Lower leg skin (tissue), 4 donors: ENCODE measurements at places on chromosomes 4 and X. TPM values are rescaled to one million over a fixed set of nuclear protein-coding genes. Genes with fewer than 3 reads are reported as not detected.

Gene PABPC5
- 3.5 TPM for total RNA-seq

GRCh38 chrX:54452920-54453319 is 12.7 kb downstream of the TSR2 start:
- DNase-seq = no peak

DNA sequence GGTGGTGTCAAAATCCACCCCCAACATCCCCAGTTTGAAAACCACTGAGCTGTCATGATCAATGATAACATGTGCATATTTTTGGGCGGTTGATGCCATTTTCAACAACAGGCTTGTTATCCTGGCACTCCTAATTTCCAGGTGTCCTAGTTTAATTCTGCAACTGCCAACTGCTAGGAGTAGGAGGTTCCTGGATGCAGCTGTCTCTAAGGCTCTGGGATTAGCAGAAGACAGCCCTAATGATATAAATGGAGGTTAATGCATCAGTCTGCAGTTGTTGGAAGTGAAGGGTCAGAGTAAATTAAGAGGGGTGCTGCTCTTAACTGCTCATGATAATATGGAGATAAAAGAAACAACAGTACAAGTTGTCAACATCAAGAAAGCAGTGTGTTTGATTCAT is 23.8 kb downstream of the ARFIP1 start:
- no peak for DNase-seq

Gene F8A3
- total RNA-seq = 13.4 TPM

DNA sequence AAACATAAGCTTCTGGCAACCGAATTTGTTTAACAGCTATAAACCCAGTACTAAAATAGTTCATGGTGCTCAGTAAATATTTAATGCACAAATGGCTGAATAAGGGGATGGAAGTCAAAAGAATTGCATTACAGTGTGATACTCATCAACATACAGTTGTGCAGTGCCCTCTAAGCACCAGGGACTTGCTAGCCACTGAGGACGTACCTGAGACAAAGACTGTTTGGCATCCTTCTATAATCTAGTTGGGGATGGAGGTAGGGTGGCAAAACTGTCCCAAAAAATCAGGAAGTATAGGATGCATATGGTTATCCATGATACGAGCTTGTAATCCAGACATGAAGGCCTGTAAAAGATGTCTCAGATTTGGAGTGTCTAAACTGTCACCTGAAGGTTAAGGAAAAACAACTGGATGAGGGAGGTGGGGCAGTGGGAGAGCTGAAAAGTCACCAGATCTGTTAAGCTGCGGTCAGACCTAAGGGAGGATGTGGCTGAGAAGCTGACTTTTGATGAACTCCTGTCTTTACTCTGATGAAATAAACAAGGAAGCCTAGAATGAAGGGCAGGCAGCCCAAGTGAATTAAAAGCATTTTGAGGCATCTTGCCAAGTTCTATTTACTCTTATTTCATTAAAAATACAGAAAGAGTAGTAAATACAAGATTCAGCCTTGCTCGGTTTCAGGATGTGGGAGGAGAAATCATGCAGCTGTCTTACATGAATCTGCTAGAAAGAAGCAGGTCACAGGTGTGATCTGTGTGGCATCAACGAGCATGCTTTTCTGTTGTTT is 12.0 kb upstream of the CD38 start:
- no peak for DNase-seq

- peak; percentile 17 for DNase-seq
Measured at GRCh38 chrX:119757979-119758730, at the start of gene SOWAHD. SOWAHD (plus strand) TSS chrX:119758588; CDS start chrX:119758668, 80 bp downstream.

GRCh38 chrX:48059296-48059639 is 12.2 kb downstream of the ZNF630 start:
- no peak for DNase-seq

- no peak for DNase-seq
Measured at GRCh38 chr4:120692964-120693363, 229.6 kb downstream of the PRDM5 start.

GRCh38 chrX:4851534-4851933 is 1138.1 kb upstream of the PRKX start:
- DNase-seq = no peak

DNA sequence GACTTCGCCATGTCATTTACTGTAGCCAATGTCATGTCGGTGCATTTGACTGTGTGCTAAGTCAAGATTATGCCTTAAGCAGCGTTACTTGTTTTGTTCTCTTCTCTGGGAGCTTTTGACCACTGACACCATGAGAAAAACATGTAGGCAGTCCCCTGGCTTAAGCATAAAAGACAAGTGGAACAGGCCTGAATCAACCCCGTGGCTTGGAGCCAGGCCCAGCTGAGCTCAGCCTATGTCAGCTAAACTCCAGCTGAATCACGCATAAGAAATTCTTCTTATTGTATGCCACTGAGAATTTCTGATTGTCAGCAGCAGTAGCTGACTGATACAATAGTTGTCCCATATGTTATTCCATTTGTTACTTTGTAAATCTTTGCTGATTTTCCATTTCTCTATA is 261.9 kb downstream of the CBLL2 start:
- DNase-seq = peak; percentile 13

DNA sequence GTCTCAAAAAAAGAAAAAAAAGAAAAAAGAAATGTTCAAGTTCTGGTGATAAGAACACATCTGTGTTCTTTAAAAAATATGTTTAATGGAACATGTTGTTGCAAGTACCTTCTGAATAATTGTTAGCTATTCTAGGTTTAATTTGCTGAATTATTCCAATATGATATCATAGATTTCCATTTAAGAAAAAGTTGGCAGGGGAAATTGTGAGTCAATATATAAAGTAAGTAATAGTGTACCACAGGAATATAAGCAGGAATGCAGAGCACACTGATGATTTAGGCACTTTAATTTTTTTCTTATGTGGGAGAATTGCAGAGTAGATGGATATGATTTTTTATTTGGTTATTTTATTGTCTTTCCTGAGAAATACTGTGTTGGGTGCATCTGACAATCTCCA is 190.7 kb downstream of the RPA4 start:
- DNase-seq = no peak

GRCh38 chrX:129099207-129099606 is 424.1 kb downstream of the SMARCA1 start:
- no peak for DNase-seq

- DNase-seq = no peak
Measured at GRCh38 chr4:111398906-111399330, 746.3 kb upstream of the FAM241A start.

Gene PRDM8
- total RNA-seq = 4.2 TPM

DNA sequence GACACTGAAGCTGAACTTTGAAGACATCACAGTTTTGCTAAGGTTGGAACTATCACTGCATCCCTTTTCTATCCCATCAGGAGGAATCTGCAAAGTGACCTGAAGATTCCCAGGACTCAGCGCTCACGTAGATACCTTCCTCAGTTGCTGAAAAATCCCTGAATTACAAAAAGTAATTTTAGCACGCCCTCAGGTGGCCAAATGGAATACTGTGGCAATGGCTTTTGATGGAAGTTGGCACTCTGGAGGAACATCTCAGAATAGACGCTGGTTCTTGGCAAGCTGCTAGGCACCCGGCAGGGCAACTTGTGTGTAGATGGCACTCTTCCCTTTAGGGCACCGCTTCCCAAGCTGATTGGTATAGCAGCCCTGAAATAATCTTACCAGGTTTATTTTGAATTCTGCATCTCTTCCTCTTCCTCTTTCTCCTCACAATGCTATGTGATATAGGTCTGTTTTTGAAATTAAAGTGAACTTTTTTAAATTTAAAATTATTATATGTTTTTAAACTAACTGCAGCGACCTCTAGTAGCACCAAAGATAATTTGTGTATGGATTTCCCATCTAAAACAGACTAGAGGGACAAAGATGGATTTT is 16.3 kb upstream of the ESX1 start:
- DNase-seq = no peak

Gene CCSER1
- total RNA-seq = 10.1 TPM

GRCh38 chr4:79653871-79654270 is 245.8 kb upstream of the GK2 start:
- no peak for DNase-seq

Gene WDR17
- total RNA-seq = 0.58 TPM

DNA sequence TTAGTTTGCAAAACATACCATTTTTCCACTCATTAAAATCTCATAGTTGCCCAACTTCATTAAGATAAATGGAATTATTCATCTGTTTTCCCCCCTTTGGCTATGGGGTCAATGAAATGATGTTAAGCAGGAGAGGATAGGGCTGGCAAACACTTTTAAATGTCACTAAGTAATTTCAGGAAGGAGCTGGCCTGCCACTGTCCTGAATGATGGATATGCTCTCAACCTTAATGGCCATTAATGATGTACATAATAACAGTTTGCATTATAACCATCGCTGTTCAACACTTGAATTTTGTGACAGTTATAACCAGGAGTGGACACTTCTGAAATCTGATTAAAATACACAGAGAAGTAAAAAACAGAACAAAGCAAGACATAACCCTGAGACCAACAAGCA is 77.2 kb downstream of the C4orf51 start:
- DNase-seq = no peak

DNA sequence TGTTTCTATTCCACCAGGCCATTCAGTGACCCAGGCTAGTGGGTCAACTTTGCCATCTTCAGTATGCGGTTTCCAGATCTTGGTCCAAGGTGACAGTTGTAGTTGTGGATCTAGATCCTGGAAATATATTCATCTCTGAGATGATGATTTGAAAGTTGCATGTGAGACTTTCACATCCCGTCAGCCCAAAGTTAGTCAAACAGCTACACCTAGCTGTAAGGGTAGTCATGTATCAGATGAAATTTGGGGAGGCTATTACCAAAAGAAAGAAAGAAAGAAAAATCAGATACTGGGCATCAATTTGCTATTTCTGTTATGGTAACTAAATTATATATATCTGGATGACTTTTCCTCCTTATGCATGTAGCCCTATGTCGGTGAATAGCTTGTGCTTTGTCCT is 259.4 kb upstream of the ARX start:
- no peak for DNase-seq

GRCh38 chr4:24657768-24658617 is 73.6 kb upstream of the DHX15 start:
- peak; percentile 50 for DNase-seq

Gene SUPT20HL2
- not detected for total RNA-seq

DNA sequence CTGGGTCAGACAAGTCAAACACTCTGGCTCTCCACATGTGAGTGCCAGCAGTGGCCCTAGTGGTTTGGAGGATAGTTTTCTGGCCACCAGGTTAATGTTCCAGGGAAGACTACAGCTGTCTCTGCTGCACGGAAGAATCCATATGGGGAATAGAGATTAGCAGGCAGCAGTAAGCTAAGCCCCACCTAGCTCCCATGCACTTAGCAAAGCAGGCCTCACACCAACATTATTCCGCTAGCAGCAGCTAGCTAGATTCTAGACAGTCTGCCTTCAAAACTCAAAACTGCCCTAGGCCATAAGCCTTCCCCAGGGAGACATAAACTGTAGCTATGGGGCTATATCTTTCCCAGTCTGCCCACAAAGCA is 203.4 kb downstream of the CHIC1 start:
- no peak for DNase-seq

Gene EXOC1
- 31.3 TPM for total RNA-seq

DNA sequence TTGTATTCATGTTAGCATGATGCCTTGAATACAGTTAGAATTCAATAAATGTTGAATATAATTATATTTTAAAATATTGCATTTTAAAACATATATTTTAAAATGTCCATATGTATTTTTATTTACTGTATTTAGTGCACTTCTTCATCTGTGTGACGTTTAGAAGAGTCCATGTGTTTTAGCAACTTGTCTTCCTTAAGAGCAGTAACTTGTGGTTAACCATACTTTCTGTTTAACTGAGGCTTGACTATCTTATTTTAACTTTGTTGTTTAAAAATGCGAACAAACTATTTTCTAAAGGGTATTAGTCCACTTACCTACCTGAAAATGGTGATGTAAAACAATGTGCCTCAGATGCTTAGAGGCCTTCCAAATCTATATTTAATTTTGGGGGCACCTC is 858 bp downstream of the DMP1 start:
- no peak for DNase-seq

GRCh38 chrX:38599796-38600755 is 38.7 kb downstream of the TSPAN7 start:
- DNase-seq = no peak

DNA sequence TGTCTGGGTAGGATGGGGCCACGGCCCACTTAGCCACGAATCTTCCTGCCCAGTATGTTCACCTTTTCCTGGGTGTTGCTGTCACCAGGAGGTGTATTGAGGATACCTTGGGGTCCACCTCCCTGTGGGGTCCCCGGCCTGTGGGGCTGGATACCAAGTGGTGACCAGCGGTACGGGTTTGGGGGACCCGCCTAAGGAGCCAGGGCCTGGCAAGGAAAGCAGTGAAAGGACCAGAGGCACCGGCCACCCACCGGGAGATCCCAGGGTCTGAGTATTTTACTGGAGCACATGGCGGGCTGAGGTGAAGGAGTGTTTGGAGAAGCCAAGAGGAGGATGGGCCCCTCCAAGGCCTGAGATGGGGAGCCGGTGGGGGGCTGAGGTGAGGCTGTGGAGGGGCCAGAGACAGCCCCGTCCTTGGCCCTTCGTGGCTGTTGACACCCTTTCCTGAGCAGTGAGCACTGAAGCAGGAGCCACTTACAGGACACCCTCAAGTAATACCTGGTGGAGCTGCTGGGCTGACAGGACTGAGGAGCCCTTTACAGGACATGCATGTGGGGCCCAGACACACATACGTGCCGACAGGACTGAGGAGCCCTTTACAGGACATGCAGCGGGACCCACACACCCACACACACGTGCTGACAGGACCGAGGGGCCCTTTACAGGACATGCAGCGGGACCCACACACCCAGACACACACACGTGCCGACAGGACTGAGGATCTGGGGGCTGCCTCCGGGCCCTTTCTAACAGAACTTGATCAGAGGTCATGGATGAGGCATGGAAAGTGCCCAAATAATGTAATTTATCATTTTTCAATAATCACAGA is 38.4 kb downstream of the TMEM271 start:
- DNase-seq = no peak

GRCh38 chr4:143667461-143667860 is 33.0 kb downstream of the FREM3 start:
- DNase-seq = no peak

GRCh38 chrX:6223516-6223915 is 5.2 kb downstream of the NLGN4X start:
- no peak for DNase-seq

DNA sequence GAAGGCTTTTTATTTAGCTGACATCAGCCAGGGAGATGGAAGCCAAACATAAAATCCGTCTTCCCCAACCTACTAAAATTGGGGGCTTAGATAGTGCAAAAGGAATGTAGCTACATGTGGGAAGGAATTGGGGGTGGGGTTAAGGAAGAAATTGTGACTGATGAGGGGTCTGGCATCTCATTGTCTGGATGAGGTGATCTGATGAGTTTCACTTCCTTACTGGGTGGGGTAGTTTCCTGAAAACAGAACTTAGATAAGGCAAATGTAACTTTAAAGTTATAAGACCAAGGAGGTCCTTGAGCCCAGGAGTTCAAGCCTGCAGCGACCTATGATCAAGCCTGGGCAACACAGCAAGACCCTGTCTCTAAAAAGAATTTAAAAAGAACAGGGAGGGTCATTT is 105.5 kb upstream of the NEIL3 start:
- DNase-seq = no peak

Gene INTU
- total RNA-seq = 4.3 TPM

- no peak for DNase-seq
Measured at GRCh38 chr4:7703688-7704087, 236.0 kb downstream of the AFAP1 start.
